Stimulated activated CD4-positive, alpha-beta T cell treated with anti-CD3 and anti-CD28 coated beads, Interleukin-1b, Interleukin-23, amount 100 ng/mL, for 48 hours (primary cell): ENCODE measurements at places on chromosomes 3 and 15.

DNA sequence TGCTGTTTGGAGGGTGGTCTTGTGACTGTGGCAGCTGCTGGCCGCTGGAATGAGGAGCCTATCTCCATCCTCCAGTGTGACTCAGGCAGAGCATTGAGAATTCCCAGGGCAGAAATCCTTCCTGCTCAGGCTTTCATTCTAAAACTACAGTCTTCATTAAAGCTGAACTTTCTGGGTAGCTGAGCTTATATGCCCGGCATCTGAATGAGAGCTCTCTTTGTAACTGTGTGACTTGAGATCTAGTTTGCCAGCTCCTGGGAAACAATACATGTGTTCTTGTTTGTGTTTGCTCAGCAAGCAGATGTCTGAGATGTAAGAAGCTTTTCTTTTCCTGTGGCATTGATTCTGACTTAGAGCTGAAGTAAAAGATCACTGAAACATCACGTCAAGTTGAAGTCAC, 22.4 kb downstream of the RLBP1 start:
- DNase-seq = no peak

DNA sequence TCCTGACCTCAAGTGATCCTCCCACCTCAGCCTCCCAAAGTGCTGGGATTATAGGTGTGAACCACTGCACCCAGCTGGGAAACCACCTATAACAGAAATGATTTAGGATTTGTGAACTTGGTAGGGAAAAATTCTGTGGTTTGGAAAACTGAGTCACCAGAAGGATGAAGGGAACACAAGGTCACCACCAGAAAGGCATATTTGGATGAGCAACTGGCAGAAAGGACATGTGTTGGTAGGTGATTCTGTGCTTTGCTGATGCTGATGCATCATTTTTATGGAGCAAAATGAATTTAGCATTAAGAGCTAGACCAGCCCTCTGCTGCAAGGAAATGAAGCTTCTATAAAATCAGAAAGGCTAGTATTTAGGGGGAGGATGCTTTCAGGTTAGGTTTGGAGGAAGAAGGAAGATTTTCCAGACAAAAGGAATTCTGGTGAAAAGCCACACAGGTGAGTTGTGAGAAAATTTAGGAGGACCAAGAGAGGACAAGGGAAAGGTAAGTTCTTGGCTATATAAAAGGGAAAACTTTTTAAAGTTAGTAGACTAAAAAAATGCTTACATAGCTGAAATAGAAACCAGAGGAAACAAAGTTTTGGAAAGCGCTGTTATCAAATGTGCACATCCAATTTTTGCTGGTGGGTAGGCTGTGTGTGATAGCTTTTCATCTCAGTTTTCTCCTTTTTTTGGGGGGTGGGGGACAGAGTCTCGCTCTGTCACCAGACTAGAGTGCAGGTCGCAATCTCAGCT, 3.6 kb downstream of the PXK start:
- no peak for DNase-seq

DNA sequence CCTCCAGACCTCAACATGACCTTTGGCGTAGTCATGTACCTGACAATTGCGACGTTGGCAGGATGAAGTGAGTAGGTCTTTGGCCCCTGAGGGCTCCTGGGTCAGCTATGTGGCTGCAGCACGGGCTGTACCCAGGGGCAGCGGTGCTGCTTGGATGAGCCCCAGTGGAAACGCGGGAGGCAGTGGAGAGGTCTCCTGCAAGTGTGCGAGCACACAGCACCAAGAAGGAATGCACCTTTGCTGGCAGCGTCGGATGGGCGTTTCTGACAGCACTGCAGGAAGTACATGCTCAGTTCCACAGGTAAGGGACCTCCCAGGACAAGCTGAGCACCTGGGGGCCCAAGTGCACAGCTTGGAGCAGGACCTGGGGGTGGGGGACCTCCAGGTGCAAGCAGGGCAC, 67.4 kb upstream of the UNC13C start:
- no peak for DNase-seq

DNA sequence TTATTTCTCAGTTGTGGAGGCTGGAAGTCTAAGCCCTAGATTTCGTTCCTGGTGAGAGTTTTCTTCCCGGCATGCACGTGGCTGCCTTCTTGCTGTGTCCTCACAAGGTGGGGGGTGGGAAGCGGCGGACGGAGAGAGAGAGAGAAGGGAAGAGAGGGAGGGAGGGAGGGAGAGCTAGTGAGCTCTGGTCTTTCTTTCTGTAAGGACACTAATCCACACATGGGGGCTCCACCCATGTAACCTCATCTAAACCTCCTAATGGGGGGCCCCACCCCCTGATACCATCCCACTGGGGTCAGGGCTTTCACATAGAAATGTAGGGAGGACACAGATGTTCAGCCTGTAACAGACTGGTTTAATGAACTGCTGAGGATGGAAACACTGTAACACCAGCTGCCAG, 7.3 kb downstream of the FBLN2 start:
- no peak for DNase-seq

DNA sequence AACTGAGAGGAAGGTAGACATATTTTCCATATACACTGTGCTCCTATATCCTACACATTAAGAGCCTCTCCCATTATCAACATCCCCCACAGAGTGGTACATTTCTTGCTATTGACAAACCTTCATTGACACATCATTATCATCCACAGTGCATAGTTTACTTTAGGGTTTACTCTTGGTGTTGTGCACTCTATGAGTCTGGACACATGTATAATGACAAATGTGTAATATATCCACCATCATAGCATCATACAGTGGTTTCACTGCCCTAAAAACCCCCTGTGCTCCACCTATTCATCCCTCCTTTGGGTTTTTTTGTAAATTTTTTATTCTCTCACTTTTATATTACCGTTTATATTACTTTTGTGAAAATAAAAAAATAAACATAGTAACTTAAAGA, 22.2 kb upstream of the CLDN18 start:
- DNase-seq = no peak

- no peak for DNase-seq
Measured at GRCh38 chr3:190811775-190812480, 50.6 kb downstream of the GMNC start.

DNA sequence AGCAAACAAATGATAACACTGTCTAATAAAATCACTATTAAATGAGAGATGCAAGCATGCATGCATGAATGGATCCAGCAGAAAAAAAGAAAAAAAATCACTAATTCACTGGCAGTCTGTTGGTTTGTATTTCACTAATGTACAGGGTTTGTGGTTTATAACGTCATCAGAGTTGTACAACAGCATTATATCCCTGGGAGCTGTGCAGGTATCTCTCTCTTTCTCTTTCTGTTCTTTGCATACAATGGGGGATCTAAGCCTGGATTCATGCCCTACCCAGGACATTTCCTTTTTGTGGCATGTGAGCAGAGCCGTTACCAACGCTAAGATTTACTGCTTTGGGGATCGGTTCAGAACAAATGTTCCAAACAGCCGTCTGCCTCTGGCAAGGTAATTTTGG, 229.5 kb downstream of the SOX2 start:
- DNase-seq = no peak

GRCh38 chr3:194937882-194938321, 252.2 kb downstream of the FAM43A start:
- DNase-seq = no peak

GRCh38 chr3:143865302-143865701, 17.0 kb upstream of the SLC9A9 start:
- DNase-seq = no peak

DNA sequence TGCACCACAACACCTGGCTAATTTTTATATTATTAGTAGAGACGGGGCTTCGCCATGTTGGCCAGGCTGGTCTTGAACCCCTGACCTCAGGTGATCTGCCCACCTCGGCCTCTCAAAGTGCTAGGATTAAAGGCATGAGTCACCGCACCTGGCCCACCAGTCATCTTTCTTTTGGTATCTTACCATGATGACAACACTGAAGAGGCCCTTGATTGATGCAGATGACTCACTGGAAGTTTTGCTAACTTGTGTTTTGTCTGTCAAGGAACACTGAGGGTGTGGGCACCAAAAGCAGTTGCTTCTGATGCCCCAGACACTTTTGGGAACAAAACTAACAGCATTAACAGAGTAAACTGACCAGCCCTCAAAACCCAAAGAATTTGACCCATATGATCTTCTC, 88.3 kb downstream of the MYO5A start:
- peak; percentile 64 for DNase-seq

- DNase-seq = no peak
Measured at GRCh38 chr15:80550908-80551260, 144.2 kb upstream of the ABHD17C start.

DNA sequence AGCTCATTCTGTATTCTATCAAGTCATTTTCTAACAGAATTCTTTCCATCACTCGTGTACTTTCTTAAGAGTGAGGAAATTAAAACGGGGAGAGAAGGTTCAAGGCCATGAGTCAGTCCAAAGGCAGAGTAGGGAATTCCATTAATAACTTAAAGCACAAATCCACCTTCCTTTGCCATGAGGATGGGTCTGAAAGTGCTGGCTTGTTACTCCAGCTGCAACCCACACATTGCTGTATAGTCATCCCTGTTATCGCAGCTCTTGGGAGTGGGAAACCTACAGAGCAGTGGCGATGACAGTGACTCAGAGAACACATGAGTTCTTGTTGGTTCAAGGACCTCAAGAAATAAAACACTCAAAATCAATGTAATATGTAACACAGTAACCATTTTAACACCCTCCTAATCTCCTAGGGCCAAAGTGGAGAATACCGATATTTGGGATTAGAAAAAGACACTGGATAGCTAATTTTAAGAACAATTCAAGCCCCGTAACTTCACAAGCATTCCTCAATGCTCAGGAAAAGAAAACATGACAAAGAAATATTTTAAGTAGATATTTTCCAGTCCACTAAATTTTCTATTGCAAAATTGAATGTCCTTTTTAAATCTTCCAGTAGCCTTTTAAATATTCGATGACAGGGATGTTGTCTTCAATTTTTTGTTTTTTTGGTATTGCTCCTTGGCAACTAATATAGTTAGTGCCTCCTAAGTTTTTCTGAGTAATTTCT, 179.9 kb upstream of the THBS1 start:
- no peak for DNase-seq

DNA sequence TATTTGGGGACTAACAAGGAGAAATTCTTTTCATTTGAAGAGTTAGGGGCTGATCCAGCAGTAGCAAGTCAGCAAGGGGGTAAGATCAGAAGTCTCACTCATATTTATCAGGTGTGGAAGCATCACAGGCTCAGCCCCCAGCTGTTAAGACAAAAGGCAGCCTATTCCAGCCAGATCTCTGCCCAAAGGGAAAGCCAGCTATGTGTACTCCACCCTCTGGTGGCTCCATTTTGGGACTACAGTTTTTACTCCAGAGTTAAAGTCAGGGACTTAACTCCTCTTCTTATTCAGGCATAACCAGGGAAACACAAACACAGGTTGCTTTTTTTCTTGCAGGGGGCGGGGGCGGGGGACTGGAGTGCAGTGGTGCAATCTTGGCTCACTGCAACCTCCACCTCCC, 19.2 kb downstream of the UBP1 start:
- no peak for DNase-seq

DNA sequence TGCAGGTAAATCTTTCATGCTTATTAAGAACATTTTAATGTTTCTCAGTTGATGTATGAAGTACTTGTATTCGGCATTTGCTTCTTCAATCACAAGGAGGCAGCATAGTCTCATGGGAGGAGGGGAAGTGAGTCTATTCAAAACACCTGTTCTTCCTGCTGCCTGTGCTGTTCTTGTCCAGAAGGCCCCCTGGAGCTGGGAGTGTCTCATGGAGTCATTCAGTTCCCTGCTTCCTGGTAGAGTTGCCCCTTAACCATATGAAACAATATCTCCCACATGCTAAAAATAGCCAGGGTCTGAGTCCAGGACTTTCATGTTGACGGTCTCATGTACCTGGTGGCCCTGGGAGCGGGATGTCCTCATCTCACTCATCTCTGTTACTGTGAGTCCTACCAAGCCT, 15.5 kb upstream of the PPP1R2 start:
- no peak for DNase-seq

GRCh38 chr3:123075359-123075758, 8.5 kb downstream of the PDIA5 start:
- DNase-seq = no peak

GRCh38 chr15:90315278-90315982, 36.7 kb upstream of the ZNF774 start:
- no peak for DNase-seq

DNA sequence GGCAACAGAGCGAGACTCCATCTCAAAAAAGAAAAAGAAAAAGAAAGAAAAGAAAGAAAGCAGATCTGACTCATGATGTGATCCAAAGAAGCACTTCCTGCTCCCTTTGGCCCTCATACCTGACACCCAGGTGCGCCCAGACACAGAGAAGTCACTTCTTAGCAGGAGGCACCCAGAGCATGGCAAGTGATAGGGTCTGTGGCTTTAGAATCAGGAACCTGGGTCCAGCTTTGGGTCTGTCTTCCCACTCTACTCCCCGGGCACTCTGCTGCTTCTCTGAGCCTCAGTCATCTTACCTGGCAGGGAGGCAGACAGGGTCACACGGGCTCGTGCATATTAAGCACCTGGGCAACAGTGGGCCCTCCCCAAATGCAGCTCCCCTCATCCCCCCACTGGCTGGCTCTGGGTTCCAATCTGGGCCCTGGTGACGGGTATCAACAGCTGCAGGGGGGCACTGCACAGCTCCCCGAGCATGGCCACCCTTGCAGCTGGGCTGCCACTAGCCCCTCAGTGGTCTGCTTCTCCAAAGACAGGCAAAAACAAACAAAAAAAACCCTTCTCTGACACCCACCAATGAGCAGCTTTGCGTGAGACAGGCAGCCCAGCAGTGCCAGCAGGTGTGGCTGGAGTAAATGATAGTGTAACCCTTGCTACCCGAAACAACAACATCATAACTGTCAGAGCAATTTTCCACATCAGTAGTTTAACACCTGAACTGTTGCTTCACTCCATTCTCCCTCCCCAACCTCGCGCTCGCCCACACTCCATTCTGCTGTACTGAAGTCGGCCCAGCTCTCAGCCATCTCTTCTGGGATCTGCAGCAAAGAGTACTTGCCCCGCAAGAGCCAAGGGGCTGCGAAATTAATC, 99.8 kb downstream of the MEGF11 start:
- no peak for DNase-seq

- DNase-seq = no peak
Measured at GRCh38 chr15:100812802-100813201, 66.8 kb upstream of the ALDH1A3 start.

DNA sequence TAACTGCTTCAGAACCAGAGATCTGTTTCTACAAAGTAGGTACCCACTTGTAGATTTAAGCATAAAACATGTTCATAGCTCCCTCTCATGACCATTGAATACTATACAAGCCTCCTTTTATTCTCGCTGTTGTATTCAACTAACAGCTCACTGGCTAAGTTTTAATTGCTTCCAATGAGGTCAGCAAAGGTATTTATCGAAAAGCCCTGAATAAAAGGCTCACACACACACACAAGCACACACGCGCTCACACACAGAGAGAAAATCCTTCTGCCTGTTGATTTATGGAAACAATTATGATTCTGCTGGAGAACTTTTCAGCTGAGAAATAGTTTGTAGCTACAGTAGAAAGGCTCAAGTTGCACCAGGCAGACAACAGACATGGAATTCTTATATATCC, at the start of gene FGF7:
FGF7 (plus strand) TSS at position 222 of the 400 bp plus-strand sequence. CDS start 1,056 bp downstream, outside the sequence.
- no peak for DNase-seq

DNA sequence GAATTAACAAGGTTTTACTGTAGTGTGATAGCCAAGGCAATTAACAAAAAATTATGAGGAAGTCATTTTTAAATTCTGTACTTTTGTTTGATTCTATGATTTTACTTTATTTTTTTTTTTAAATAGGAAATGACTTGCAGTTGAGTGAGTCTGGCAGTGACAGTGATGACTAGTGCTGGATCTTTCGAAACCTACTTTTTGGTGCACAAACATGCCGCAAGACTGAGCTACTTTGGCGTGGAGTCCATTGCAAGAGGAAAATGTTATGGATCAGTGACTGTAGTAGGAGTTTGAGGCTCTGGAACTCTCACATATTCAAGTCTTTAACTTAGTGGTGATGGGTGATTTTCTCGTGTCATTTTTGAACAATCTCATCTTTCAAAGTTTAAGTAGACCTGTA, 11.6 kb downstream of the EAF1 start:
- no peak for DNase-seq
